ENCODE measurements at places on chromosomes 7 and 10.

DNA sequence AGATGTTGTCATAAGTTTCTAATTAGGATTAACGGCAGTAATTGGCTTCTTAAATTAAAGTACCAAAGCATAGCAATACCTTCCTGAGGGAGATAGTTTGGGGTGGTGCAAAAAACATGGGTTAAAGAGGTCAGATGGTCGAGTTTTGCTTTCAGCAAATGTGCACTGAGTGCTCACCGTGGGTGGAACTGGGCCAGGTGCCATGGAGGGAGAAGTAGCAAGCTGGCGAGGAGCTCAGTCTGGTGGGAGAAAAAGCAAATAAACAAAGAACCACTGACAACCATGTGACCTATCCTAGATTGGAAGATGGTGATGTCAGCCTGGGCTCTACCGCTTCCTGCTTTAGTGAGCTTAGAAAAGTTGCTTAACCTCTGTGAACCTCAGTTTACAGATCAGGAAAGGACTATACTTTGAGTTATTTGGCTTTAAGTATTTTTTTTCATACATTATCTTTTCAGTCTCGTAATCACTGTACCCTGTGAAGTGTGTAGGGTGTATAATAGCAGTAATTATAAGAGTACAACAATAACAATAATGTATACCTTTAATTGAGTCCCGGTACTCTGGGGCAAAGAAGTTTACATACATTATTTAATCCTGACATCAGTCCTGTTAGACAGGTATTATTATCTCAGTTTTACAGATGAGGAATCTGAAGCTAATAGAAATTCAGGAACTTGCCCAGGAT is 69.0 kb upstream of the PDCD4 start:
- DNase-seq: no peak

GRCh38 chr7:150369748-150370501 is 1.3 kb downstream of the REPIN1 start:
- DNase-seq: no peak

- no peak for DNase-seq
Measured at GRCh38 chr10:106310596-106310995, 853.9 kb downstream of the SORCS1 start.

GRCh38 chr10:3535001-3535400 is 250.0 kb downstream of the KLF6 start:
- DNase-seq: no peak

DNA sequence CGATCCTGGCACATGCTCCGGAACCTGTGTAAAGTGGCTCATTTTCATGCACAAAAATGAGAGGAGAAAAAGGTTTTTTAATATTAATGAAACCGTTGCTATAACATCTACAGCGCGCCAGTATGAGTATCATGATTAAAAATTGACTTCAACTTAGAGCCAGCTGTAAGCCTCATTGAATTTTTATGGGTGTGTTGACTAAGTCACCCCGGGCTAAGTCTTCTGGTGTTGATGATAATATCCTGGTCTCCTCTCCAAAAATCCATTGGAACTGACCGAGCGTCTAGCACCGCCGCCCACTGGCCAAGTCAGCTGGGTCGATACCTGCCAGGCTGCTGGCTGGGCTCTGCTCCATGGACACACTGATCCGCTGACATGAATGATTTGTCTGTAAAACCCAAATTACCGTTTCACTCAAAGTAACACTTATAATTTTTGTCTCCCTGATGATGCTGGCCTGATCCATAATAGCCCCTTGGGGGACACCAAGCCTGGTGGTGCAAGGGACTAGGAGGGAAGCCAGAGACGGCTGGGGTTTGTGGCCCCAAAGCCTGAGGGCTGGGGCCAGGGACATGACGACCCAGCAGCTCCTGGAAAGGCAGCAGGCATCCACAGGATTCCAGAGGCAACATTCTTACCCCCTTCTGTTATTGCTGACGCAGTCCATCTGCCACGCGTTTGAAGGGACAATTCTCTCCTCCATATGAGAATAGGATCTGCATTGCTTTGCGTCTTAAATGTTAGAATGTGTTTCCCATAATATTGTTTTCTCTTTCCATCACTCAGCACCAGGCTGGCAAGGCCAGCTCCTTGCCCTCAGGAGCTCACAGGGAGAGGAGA is 131.0 kb upstream of the PPP2R2D start:
- DNase-seq: no peak

- DNase-seq: no peak
Measured at GRCh38 chr10:71216751-71217265, 4.4 kb downstream of the UNC5B start.

DNA sequence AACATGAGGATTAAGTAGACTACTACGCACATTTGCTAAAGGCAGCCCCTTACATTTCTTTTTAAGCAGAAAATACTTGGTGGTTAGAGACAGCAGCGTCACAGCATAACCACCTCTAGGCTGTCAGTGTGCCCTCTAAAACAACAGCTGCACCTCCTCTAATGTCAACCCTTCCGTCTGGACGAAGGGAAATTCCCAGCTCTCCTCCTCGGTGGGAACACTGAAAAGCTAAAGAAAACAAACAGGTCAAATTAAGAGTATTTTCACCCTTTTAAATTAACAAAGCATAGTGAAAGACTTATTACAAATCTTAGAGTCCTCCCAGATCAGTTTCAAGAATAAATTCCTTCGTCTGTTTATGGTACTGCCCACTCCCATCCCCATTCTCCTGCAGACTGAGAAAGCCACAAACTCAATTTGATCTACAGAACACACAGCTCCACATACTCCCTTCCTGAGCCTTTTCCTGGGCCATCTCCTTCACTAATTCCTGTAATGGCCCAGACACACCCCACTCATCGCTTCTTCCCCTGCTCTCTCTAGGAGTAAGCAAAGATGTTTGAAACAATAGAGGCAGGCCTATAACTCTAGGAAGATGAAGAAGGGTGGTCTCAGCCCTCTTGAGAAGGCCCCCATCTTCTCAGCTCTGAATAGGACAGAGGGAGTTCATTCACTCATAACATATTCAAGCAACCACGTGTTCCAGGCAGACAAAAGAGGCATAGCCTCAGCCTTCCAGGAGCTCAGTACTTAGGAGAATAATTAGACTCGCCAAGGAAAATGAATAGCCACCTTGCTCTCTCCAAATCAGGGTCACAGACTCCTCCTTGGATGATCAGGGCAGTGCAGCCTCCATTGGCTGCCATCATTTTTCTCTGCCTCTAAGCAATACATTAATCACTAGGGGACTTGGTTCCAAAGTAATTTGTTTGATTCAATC is 47.5 kb upstream of the HNRNPH3 start:
- DNase-seq: no peak

- peak; percentile 41 for DNase-seq
Measured at GRCh38 chr7:44309271-44310091, 15.9 kb downstream of the CAMK2B start.

GRCh38 chr7:89028319-89028718 is 232.8 kb upstream of the TEX47 start:
- DNase-seq: no peak

DNA sequence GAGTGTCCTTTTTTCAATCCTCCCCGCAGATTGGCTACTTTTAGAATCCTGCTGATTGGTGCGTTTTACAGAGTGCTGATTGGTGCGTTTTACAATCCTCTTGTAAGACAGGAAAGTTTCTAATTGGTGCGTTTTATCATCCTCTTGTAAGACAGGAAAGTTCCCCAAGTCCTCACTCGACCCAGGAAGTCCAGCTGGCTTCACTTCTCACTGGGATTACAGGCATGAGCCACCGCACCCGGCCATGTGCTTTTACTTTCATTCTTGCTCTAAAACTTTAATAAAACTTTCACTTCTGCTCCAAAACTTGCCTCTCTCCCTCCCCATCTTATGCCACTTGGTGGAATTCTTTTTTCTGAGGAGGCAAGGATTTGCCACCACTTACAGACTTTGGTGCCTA is 17.0 kb upstream of the WAPL start:
- DNase-seq: no peak

DNA sequence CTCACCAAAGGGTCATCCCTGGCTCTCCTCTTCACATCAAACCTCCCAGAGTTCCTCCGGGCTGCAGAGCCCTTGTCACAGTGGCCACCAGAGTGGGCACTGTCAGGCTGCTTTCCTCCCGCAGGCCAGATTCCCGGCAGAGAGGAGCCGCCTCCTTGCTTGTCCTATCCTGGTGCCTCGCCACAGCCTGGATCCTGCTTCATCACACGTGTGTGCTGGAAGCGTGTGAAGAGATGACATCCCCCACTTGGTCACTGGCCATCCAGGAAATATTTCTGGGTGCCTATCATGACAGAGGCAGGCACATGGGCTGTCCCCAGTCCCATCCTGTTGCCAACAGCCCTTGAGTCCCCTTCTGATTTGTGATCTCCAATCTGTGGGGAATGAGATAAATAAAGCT is 15.0 kb downstream of the INSIG1 start:
- no peak for DNase-seq

DNA sequence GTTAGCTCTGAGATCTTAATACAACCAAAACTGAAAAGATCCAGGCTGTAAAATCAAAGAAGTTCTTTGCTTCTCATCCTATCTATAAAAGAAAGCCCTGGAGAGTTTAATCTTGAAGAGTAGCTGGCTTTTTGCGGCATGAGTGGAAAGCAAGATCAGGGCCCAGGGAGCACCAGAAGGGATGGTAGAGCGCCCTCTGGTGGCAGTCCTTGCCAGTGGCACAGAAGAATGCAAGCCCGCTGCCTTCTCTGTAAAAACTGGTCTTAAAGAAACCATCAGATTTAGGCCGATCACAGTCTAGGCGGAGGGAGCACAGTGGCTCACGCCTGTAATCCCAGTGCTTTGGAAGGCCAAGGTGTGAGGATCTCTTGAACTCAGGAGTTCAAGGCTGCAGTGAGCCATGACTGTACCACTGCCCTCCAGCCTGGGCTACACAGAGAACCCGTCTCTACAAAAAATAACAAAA is 35.6 kb downstream of the CPN1 start:
- peak; percentile 27 for DNase-seq

DNA sequence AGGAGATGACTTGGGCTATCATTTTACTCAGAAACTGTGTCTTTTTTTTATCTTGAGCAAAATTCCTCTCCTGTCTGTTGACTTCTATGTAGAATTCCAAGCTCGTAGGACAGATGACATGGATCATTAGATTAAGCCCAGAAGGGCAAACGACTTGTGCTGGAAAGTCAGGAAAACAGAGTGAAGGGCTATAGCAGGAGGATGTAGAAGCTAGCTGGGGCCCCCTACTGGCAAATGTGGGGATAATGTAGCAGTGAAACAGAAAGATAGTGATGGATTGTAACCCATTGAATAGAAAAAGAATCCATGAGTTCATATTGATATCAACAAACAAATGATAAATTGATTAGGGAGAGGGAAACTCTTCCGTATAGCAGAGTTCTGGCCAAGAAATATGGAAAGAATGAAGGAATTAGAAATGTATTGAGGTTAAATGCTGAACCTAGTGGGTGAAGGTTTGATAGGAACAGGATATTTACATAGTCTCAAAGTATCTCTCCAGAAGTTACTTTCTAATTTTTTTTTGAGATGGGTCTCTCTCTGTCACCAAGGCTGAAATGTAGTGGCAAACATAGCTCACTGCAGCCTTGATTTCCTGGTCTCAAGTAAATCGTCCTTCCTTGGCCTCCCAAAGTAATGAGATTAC is 103.6 kb downstream of the LYZL1 start:
- DNase-seq: no peak

DNA sequence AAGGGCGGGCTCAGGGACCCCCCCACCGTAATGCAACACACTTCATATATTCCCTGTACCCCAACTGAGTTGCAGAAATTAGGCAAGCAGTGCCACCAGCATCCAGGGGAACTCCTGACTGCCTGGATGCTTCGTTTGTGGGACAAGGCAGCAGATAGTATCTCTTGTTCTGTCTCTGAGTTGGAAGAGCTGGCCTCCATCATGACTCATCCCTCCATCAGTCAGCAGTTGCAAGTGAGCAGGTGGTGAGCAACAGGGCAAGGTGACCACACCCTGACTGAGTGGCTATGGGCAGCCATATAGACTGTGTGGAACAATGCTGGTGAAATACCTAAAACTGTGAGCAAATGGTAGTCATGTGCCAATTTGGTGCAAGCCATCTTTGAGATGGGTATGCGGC is 22.8 kb upstream of the ADAMTS14 start:
- DNase-seq: no peak

DNA sequence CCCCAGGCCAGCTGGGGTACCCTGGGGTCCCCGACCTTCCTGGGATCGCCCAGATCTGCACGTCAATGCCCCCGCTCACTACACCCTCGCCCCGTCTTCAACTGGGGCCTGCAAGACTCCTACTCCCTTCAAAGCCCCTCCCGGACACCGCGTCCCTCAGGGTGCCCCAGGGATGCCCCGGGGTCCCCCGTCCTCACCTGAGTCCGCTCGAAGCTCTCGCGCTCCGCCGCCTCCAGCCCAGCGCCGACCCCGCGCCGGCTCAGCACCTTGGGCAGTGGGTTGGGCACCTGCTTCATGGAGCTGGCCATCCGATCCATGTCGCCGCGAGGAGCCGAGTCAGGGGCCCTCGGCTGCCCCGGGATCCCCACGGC is at the start of gene HIP1:
Gene HIP1 (minus strand): TSS at position 338 of the 371 bp plus-strand sequence. CDS start 21 bp downstream, at position 317.
- no peak for DNase-seq

DNA sequence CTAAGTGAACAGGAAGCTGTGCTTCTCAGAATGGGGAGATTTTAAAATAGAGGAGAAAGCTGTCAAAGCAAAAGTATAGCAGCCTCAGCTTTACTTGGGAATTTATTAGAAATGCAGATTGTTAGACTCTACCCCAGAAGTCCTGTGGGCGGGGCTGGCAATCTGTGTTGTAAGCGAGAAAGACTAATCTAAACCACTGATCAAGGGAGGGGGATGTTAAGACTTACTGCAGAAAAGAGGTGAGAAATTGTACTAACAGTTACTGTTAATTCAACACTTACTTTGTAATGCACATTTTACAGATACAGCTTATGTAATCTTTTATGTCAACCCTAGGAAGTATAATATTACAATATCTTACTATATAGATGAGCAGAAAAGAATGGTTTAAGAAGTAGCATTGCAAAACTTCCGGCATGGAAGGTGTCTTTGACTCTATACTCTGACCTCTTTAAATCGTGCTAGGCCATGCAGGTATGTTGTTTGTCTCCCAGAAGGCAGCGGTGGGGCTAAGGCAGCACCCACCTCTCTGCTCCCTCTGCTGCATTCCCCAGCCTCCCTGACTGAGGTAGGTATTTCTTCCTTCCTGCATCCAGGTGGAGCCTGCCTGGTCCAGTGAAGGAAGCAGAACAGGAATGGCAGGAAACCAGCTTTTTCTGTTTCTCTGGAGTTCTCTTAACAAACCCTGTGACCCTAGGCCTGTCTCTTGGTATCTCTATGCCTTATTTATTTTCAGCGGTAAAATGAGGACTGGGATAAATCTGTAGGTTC is 462.2 kb downstream of the AUTS2 start:
- DNase-seq: no peak
